Caudate nucleus (tissue), 63 donors: ENCODE measurements at places on chromosomes 2 and 18.

DNA sequence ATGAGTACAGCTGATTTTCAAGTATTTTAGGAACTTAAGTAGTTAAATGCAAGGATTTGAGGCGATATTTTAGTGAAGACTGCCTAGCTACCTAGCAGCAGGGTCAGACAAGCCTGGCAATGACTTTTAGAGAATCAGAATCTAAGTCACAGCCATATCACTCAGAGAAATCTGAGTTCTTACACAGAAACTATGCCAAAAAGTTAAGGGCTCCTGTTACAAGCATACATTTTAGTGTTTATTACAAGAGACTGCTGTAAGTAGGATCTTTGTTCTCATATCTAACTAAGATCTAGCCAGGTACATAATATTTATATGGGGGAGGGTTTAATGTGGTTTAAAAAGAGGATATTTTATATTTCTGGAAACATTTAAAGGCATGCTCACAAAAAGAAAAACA is 37.5 kb downstream of the MAP4K3 start:
- DNase-seq = no peak

GRCh38 chr2:168910330-168910729 is 9.2 kb downstream of the G6PC2 start:
- DNase-seq = no peak

GRCh38 chr2:18473241-18474181 is 86.9 kb downstream of the RDH14 start:
- no peak for DNase-seq

GRCh38 chr2:101698014-101698843 is 722 bp downstream of the MAP4K4 start:
- DNase-seq = no peak

DNA sequence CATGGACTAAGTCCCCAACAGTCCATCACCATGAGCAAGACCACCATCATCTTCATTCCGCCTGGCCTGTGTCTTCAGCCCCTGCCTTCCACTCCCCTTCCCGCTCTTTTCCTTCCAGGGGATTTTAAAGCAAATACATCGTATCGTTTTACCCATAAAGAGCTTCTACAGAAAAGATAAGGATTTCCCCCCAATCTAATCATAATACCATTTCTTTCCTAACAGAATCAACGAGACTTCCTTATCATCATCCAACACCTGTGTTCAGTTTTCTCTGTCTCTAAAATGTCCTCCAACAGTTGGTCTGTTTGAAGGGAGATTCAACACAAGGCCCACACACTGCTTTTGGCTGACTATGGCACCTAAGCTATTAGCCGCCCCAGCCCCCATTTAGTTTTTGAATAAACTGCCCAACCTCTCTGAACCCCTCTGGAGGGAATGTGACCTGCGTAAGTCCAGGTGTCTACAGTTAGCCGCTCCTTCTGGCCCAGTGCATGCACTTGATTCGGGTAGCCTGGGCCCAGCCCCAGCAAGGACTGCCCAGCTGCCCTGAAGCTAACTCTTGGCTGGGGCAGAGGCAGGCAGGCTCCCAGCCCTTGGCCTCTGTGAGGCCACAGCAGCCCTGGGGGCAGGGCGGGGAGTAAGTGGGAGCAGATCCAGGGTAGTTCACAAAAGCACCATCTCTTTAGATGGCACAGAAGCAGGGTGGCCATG is 25.3 kb upstream of the SEMA4C start:
- no peak for DNase-seq

GRCh38 chr2:121189011-121189410 is 96.0 kb downstream of the TFCP2L1 start:
- DNase-seq = no peak

GRCh38 chr18:52343138-52343537 is 3.1 kb downstream of the DCC start:
- no peak for DNase-seq

- DNase-seq = no peak
These were observed 6.9 kb downstream of the CENPA start for GRCh38 chr2:26792720-26793119.

DNA sequence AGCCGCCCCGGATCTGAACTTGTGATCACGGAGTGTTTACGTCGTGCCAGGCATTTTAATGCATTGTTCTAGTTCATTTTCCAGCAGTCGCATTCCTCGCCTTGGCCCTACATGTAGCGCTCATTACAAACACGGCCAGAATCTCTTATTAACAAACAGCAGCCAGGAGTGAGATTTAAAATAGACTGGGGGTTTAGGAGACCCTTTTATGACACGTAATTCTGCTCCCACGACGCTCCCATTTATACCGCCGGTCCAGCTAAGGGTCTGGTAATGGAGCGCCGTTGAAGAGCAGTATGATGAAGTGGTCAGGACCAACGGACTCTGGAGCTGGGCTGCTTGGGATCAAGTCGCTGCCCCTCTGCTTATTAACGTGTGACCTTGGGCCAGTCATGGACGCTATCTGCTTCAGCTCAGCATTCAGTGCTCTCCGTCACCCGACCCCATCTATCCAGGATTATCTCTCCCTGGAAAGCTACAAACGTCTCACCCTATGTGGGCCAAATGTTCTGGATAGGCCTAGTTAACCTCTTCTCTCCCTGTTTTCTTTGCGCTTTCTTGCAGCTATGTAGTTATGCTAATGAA is 745 bp downstream of the MSH2 start:
- no peak for DNase-seq

DNA sequence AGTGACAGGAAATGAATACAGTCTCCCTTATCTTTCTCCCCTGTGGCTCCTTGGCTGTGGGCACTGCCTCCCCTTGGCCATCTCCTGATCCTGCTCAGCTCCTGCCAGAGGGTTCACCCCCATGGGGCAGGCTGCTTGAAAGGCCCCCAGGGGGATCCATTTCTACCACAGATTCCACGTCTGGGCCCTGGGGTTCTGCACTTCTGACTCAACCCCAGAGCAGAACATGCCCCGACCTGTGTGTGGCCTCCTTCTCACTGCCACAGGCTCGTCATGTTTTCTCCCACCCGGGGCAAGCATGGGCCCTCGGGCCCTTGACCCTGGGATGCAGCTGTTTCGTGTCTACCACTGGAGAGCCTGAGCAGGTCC is 122.2 kb downstream of the ACKR3 start:
- no peak for DNase-seq

DNA sequence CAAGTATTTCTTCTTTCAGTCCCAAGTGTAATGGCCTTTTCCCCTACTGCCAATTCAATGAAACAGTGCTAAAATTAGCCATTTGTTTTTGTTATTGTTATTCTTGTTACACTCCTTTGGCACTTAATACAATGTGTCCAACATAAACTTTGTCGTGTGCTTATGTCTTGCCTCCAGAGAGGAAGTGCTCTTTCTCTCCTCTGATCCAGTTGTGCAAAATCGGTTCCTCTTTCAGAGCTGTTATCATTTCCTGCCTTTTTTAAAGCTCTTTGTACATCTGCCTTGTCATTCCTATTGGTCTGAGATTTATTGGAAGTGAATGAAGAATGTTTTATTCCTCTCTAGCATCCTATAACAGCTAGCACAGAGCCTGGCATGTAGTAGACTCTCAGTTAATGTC is 623.2 kb upstream of the ID2 start:
- DNase-seq = no peak

DNA sequence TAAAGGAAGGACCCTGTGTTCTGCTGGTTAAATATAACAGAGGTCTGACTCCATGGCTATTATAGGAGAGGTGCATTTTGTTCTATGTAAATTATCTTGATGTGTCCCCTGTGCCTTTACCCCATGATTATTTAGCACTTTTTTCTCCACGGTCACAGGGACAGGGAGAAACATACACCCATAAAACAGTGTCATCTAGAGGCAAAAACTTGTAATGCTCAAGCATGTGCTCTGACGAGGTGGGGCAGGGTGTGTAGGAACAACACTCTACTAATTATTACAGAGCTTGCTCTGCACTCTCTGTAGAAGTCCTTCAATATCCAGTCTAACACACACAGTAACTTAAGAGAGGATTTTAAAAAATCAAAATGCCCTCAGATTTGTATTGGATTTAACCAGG is 187.9 kb downstream of the NEDD4L start:
- DNase-seq = no peak

- no peak for DNase-seq
These were observed 123.0 kb upstream of the FANCL start for GRCh38 chr2:58364098-58364497.

DNA sequence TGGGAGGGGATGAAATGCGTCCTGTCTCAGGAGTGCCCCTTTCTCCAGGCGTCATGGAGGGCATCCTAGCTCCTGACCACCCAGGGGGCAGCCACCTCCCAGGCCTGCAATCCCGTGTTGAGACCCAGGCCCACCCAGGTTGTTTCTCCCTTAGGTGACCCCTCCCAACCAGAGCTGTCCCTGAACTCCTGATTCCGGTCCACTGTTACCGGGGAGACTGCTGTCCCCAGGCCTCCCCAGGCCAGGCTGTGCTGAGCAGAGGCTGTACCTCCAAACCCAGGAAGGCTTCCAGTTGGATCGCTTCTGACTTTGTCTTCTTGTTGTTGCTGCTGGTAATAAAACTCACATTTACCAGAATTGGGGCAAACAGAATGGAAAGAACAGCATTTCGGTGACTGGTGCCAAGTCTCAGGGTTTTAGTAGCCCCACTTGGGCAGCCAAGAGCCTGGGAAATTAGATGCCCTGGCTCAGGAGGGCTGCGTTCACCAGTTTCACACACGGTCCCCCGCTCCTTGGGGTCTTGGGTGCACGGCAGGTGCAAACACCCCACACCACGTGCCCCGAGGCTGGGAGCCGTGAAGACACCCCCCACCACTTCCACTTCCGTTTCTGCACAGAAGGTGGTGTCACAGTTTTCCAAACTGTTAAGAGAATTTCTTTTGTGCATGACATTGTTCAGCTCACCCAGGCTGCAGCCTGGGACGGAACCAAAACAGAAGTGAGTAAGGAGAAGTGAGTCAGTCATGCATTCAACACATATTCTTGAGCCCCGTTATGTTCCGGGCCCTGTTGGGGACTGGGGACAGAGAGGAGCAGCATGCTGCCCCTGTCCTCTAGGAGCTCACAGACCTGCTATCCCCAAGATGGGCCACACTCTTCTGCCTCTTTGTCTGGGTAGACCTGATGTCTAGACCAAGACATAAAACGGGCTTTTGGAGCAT is 29.4 kb downstream of the ITM2C start:
- no peak for DNase-seq

- DNase-seq = no peak
These were observed 92.3 kb downstream of the BIN1 start for GRCh38 chr2:127014630-127015029.

DNA sequence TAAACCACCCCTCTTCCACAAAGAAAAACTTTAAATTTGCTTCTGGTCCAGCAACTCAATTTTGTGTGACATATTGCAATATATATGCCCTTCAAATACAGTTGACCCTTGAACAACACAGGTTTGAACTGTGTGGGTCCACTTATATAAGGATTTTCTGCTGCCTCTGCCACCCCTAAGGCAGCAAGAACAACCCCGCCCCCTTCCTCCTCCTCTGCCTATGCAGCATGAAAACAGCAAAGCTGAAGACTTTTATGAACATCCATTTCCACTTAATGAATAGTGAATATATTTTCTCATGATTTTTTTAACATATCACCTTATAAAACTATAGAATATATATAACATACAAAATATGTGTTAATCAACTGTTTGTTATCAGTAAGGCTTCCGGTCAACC is 58.3 kb downstream of the EML4 start:
- no peak for DNase-seq

GRCh38 chr2:46568212-46569009 is 89.0 kb downstream of the TMEM247 start:
- no peak for DNase-seq

- no peak for DNase-seq
These were observed 129.9 kb upstream of the CHST9 start for GRCh38 chr18:27314996-27315395.

DNA sequence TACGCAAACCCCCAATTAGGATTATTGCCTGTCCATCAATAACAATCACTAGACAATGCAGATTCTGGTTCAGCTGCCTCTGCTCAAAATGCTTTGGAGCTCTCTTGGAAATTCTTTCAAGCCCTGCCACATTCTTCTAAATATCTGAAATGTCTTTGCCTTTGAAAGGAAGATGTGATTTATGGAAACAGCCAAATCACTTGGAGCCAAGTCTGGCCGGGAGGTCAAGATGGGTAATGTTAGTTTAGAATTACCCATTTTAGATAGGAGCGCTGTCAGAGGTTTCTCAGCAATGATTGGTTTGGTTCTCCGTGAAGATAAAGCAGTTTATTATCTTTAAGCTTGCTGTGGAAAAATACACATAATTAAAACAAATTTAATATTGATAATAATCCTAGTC is 306.7 kb downstream of the SETBP1 start:
- no peak for DNase-seq

DNA sequence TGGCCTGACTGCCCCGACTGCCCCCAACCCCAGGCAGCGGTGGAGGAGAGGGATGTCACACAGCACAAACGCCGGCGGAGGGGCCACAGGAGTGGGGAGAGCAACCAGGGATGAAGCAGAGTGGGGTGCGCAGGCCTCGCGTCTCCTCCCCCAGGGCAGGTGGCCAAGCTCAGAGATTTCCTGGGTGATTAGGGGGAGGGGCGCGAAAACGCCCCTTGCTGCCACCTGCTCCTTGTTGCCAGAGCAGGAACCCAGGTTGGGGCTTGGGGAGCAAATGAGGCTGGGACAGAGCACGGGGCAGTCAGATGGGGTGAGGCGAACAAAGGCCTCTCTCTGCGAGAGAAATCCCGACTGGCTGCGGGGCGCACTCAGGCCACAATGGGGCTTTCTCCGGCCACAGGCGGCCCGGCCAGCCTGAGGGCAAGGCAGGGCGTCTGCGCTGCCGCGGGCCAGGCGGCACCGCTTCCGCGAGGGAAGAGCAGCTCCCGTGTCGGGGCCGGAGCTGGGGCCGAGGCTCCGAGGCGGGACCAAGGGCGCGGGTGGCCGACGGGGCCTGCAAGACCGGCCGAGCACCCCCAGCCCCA is 11.5 kb downstream of the TEX44 start:
- DNase-seq = peak; percentile 94
